Posterior cingulate gyrus (tissue), 11 donors: ENCODE measurements at places on chromosomes 2 and 18.

DNA sequence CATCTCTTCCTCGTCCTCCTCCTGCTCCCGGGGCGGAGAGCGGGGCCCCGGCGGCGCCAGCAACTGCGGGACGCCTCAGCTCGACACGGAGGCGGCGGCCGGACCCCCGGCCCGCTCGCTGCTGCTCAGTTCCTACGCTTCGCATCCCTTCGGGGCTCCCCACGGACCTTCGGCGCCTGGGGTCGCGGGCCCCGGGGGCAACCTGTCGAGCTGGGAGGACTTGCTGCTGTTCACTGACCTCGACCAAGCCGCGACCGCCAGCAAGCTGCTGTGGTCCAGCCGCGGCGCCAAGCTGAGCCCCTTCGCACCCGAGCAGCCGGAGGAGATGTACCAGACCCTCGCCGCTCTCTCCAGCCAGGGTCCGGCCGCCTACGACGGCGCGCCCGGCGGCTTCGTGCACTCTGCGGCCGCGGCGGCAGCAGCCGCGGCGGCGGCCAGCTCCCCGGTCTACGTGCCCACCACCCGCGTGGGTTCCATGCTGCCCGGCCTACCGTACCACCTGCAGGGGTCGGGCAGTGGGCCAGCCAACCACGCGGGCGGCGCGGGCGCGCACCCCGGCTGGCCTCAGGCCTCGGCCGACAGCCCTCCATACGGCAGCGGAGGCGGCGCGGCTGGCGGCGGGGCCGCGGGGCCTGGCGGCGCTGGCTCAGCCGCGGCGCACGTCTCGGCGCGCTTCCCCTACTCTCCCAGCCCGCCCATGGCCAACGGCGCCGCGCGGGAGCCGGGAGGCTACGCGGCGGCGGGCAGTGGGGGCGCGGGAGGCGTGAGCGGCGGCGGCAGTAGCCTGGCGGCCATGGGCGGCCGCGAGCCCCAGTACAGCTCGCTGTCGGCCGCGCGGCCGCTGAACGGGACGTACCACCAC is 2.1 kb downstream of the GATA6 start:
- no peak for DNase-seq

DNA sequence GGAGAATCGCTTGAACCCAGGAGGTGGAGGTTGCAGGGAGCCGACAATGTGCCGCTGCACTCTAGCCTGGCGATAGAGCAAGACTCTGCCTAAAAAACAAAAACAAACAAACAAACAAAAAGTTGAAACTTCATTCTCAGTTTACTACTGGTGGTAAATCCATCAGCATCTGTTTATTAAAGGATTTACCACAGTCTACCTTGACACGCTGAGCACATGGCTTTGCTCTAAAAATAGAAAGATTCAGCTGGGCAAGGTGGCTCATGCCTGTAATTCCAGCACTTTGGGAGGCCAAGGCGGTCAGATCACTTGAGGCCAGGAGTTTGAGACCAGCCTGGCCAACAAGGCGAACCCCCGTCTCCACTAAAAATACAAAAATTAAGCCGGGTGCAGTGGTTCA is 201.3 kb downstream of the TGIF1 start:
- DNase-seq = no peak

- DNase-seq = no peak
Measured at GRCh38 chr2:213455316-213456008, 171.2 kb downstream of the SPAG16 start.

DNA sequence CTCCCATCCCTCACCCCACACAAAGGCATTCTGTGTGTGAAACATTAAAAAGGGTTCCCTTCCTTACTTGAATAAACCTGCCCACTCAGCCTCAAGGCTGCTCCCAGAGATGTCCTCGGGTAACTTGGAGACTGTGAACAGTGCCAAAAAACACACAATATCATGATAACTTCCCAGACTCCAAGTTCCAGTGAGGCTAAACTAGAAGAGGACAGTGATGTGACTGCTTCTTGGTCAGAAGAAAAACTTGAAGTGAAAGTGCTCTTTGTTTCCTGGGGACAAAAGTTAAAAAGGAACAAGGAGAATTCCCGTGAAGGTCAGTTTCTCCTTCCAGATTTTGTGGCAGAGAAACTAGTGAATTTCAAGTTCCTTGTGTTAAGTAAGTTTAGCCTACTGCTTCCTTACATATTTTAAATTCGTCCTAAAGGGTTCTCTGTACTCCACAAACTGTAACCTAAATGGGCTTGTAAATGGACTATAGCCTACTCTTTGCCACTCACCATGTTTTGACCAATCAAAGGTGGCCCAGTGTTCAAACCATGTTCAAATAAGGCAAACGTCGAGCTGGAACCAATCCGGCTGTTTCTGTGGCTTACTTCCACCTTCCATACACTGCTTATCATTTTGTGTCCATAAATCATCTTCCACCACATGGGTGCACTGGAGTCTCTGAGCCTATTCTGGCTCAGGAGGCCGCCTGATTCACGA is 20.4 kb downstream of the TPRKB start:
- no peak for DNase-seq

DNA sequence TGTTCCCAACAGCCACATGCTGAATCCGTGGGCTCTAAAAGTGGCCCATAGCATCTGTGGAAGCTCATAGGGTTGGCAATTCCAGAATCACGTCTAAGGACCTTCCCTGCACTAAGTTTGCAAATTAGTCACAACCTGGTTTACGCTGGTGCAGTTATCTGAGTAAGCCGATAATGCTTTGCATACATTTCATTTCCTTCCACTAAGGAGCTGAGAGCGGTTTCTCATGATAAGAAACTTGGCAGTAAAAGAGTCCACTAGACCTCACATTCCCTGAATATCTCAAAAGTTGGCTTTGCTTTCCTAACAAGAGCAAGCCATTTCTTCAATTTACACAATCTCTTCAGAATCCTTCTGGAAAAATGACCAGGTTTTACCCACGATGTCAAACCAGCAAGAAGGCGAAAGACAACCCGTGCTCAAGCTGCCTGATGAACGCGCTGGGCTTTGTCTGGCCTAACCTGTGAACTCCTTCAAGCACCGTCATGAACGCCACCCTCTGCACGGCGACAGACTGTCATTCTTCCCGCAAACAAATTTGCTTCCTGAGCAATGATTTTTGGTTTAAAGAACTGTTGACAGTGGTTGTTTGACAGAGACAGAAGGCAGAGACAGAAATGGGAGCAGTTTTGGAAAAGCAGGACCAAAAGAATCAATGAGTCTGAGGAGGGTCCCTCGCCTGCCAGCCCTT is 73.0 kb upstream of the COPS8 start:
- no peak for DNase-seq

GRCh38 chr2:158786897-158787296 is 8.2 kb upstream of the DAPL1 start:
- DNase-seq = peak; percentile 66

GRCh38 chr2:176285321-176285720 is 16.1 kb downstream of the MTX2 start:
- no peak for DNase-seq

DNA sequence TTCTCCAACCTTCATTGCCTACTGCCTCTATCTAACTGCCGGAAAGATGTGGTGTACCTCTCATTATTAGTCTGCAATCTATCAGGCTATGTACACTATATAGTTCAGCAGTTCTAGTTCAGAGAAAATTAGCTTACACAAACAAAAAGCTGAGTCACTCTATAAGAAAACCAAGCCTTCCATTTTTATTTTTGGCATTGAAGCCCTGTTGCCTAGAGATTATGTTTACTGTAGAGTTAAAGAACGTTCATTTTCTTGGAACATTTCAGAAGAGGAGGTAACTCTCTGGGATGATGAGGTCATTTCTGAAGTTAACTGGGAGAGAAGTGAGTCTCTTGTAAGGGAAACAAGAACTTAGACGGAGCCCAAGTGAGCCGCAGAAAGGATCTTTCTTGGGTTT is 133.5 kb downstream of the FAM124B start:
- no peak for DNase-seq

GRCh38 chr2:161416708-161417437 is 776 bp downstream of the TBR1 start:
- peak; percentile 89 for DNase-seq
